ENCODE measurements at places on chromosomes 12 and 14.

GRCh38 chr12:5371631-5372030 is 60.3 kb upstream of the NTF3 start:
- DNase-seq: no peak

DNA sequence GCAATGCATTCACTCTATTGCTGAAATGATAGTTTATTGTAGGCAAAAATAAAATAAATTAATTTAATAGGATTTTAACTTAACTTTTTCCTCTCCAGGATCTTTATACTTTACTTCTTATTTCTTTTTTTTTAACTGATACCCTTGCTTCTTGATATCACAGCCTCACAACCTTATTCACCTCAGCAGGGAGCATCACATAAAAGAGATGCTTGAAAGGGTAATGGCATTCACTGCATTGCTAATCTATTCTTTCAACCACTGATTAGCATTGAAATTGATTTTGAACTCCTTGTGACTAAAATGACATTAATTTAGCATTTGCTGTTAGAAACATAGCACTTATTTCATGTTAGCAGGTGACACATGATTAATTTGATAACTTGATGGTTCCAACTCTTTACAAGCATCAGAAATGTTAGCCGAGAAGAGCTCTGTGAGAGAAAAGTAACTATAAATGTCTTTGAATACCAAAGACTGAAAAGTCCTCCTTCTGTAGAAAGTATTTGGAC is 689.5 kb upstream of the MGAT4C start:
- DNase-seq: no peak

DNA sequence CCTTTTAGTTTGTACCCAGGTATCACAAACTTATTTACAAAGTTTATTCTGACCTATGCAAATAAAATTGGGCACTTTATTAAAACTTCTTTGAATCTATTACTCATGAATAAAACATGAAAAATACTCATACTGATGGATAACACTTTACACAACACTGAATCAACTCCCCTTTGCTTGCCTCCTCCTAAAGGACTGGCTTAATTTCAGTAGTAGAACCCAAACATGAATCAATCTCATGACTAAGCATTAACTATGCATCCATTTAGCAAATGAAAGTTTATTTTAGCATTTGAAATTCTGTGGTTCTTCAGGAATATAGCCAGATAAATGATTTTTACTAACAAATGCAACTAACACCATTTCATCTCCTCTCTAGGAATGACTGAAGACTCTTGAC is 32.4 kb downstream of the DENND5B start:
- no peak for DNase-seq

DNA sequence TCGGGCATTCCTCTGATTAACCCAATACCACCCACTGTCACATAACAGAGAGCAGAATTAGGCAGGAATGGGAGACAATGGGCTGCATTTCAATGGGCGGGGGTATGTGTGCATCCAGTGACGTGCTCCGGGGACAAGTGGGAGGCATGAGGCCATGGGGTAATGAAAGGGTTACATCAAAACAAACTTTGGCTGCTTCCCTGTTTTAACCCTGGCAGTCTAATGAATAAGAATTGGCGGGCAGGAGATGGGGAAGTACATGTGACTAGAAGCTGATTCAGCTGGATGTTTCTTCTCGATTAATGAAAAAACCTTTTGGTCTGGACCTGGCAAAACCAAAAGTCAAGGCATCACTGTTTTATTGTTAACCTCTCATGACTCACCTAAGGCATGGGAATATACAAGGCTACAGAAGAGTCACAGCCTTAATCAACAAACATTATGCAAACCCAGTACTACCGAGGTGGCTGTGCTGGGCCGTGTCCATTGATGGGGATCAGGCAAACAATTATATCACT is 44.2 kb downstream of the SOCS2 start:
- DNase-seq: no peak

GRCh38 chr12:3863756-3864155 is 9.4 kb downstream of the PARP11 start:
- DNase-seq: no peak

DNA sequence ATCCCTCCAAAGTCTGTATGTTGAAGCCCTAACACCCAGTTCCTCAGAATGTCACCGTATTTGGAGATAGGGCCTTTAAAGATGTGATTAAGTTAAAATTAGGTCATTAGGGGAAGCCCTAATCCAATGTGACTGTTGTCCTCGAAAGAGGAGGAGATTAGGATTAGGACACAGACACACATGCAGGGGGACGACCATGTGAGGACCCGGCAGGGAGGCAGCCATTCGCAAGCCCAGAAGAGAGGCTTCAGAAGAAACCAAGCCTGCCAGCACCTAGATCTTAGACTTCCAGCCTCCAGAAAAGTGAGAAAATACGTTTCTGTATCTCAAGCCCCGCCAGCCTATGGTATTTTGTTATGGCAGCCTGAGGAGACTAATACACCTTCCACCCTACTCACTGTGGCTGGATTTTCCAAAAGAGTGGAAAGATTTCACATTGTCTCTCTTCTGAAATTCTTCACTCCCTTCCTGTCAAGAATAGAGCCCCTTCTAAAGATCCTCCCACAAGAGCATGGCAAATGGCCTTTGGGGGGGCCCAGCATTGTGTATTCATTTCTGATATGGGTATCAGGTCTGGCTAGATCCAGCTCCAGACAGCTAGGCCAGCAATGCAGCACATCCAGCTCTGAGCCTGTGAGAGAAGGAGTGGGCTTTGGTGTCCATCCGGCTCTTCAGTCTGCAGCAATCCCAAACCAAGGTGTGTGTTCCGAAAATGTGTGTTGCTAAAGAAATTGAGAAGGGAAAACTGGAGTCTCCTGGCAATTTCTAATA is 15.4 kb upstream of the UBC start:
- no peak for DNase-seq

DNA sequence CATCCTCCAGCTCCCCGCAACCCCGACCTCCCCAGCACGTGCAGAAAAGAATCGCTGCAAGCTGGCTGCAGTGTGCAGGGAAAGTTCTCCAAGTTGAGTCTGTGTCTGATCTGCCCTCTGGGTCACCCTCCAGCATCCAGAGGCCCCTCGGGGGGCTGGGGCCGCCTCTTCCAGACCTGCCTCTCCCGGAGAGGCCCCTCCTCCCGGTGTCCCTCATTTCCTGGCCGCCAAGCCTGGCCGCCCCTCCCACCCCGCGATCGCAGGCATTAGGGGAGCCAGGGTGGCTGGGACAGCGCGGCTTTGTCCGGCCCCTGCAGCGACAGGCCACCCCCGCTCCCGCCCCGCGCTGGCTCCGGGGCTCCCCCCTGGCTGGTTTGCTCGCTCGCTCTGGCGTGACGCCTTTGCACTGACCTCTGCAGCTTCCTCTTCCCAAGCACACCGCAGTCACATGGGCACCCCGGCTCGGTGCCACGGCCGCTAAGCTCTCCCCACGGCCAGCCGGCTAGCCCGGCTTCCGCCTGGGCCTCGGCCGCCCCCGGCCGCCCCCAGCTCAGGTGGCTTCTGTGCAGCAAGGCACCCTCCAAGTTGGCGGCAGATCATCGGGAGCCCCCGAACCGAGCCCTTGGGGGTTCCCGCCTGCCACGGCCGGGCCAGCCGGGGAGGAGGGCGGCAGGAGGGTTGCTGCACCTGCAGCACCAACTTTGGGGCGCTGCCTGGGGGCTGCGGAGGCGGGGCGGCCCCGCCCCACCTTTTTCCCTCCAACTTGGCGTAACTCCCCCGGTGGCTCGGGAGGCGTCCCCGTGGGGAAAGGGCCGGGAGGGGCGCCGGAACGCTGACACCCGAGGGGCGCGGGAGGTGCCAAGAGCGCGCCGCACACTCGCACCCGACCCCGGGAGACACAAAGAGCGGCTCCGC is 43.7 kb downstream of the KDM2B start:
- peak; percentile 91 for DNase-seq

DNA sequence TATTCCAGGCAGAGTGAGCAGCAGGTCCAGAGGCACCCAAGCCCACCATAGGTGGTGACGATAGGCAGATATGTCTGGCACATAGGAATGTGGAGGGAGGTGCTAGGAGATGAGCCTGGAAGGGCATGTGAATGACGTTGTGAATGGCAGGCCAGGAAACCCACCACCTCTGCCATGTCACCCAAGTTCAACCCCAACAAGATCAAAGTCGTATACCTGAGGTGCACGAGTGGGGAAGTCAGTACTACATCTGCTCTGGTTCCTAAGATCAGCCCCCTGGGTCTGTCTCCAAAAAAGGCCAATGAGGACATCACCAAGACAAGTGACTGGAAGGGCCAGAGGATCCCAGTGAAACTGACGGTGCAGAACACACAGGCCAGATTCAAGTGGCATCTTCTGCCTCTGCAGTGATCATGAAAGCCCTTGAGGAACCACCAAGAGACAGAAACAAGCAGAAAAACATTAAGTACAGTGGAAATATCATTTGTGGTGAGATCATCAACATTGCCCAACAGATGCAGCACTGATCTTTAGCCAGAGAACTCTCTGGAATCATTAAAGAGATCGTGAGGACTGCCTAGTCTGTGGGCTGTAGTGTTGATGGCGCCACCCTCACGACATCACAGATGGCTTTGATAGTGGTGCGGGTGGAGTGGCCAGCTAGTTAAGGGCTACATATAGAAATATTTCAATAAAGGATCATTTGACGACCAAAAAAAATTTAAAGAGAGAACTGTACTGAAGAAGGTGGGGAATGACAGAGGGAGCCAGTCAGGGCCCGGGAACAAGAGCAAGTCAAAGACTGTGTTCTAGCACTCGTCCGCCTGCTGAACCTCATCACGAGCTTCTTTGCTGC is 99.7 kb downstream of the ZFP36L1 start:
- DNase-seq: no peak

DNA sequence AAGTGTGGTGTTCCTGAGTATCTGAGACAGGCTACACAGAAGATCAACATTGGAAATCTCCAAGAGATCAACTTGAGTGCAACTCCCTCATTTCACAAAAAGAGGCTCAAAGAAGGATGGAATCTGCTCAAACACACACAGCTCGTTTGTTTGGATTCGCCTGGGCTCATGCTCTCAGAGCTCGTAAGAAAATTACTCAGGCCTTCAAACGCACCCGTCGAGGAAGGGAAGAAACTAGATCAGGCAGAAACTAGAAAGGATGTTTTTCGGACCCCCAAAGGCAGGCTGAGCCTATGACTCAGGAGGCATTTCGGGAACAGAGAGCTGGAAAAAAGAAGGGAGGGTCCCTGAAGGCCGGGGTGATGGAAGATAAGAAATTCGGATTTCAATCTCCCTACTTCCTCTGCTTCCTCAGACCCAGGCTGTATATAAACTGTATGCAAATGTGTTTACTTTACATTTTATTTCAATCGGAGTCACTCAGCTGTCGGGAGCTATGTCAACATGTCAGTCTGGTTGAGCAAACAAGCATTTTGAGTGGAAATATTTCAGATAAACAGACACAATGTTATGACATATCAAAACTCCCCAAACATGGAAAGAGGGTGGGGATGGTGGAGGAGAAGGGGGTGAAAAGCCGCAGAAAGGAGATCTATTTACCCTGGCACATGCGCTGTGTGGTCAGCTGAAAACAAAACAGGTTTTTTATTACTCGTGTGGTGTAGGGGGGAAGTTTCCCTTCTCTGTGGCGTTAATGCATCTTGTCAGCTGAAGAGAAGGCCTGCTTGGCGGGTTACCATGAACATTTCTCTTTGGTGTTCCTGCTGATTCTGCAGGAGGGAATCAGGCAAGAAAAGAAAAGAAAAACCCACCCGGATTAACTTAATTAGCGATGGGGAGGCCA is 129.1 kb upstream of the TBX3 start:
- no peak for DNase-seq

GRCh38 chr12:117356048-117356447 is 5.4 kb downstream of the NOS1 start:
- no peak for DNase-seq

- no peak for DNase-seq
Measured at GRCh38 chr12:16228067-16228466, 49.4 kb downstream of the SLC15A5 start.

DNA sequence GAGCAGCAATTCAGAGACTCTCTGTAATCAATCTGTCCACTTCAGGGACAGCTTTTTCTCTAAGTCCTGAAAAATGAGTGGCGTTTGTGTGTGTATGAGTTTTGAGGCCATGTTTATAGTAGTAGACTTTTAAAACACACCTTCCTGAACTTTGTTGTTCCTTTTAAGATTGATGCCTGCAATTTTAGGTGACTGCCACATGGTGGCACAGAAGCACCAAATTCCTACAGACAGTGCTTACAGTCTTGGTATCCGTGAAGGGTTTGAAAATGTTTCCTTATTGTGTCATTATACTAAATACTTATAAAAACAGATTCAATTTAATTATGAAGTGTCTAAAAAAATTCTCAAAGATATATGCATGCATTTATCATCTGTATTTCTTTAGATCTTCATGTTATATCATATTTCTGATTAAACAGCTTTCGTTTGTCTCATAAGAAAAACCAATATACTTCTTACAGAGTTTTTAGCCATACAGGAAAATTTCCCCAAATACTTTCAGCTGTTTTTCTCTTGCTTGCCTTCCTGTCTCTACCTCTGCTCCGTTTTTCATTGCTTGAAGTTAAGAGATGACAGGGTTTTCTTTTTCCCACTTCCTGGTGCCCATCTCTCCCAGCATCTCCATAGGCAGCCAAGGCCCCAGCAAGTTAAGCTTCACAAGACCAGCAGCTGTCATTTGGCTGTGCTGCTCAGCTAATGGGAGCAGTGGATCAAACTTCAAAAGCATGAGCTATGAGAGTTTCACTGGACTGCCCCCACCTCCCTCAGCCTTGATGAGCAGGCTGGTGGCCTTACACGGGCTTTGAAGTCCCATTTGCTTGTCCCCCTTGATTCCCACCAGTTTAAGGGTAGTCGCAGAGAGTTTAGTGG is 259.6 kb downstream of the AKAP6 start:
- no peak for DNase-seq

DNA sequence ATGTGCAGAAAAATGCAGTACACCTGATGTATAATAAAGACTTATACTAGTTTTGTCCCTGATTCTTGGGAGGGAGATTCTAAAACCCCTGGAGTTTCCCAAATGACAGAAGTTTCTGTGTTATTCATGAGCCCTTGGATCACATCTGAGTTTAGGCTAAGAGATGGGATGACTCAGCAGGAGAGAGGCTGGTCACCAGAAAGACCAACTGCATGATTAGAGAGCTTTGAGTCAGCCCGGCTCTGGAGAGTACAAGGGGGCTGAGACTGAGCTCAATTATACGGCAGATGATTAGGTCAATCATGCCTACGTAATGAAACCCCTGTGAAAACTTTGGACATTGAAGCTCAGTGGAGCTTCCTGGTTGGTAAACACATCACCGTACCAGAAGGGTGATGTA is 174.2 kb downstream of the SSPN start:
- DNase-seq: peak; percentile 20
